Caki2 (cell line): ENCODE measurements at places on chromosomes 2 and 18. TPM values are rescaled to one million over a fixed set of nuclear protein-coding genes. Genes with fewer than 3 reads are reported as not detected.

MRPL44 gene
- 25.3 and 28.7 TPM in 2 replicates for total RNA-seq

PNPT1 gene
- 12.7 and 26.6 TPM in 2 replicates for total RNA-seq

DAW1 gene
- total RNA-seq = 3.4 and 4.3 TPM in 2 replicates

HOXD13 gene
- not detected in 2 replicates for total RNA-seq

DYNAP gene
- total RNA-seq = not detected in 2 replicates

RESP18 gene
- not detected in 2 replicates for total RNA-seq

ST6GAL2 gene
- not detected in 2 replicates for total RNA-seq

ATP6V1B1 gene
- not detected in 2 replicates for total RNA-seq
